ENCODE measurements at places on chromosomes 1 and 21.

- no peak for DNase-seq
Observed at GRCh38 chr1:8047686-8048445, 21.8 kb upstream of the ERRFI1 start.

DNA sequence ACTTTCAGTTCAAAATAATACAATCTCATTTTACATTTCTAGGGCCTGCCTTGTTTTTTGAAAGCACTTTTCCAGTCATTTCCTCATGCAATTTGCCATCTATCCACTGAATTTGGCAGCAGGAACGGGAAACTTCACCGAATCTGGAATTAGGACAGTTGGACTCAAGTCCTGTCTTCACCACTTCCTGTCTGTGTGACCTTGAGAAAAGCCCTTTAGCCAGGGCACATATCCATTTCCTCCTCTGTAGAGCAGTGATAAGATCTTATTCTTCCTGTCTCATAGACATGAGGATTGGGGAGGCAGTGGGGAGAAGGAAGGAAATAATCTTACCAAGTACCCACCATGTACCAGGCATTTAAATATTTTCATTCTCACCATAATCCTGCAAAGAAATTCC, 12.0 kb downstream of the VAV3 start:
- no peak for DNase-seq

GRCh38 chr1:6243053-6243834, 735 bp upstream of the HES3 start:
- no peak for DNase-seq

GRCh38 chr1:63747445-63747844, 26.4 kb upstream of the ROR1 start:
- no peak for DNase-seq
